ENCODE measurements at places on chromosomes 4 and X.

- DNase-seq = no peak
Measured at GRCh38 chr4:174626342-174627008, 104.2 kb upstream of the HPGD start.

DNA sequence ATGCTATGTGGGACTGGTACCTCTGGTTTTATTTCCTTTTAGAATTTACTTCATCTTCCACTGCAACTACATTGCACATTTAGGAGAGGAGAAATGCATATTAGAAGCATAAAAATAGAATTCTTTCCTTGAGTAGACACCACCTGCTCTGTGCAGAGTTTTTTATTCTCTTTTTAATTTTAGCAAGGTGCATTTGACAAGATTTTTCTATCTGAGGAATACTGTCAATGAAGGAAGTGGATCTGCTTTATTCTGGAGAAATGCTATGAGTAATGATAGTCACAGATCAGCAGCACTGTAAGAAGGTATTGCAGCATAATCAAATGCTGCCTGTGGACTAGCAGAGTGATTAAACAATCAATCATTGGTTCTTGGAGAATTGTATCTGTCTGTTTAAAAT is 1038.3 kb downstream of the RAPGEF2 start:
- DNase-seq = no peak

GRCh38 chr4:68963374-68963773 is 11.8 kb upstream of the UGT2A3 start:
- DNase-seq = no peak

GRCh38 chr4:10582059-10582686 is 102.4 kb downstream of the CLNK start:
- no peak for DNase-seq
